ENCODE measurements at places on chromosomes 12 and 14.
A peak's percentile ranks its signal among the peaks of the same experiment; 100 is the strongest.

DNA sequence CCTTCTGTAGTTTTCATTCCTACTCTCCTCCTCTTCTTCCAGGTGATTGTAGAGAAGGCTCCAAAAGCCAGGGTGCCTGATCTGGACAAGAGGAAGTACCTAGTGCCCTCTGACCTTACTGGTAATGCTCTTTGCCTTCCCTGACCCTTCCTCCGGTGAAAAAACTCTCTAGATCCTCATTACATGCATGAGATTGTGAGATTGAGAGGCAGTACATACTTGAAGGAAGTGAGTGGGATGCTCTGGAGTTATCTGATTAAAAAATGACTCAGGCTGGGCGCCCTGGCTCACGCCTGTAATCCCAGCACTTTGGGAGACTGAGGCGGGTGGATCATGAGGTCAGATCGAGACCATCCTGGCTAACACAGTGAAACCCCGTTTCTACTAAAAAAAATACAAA is 5.3 kb downstream of the GABARAPL1 start:
- DNase-seq = no peak

- no peak for DNase-seq
These were observed 275.8 kb downstream of the SLC6A15 start for GRCh38 chr12:84636801-84637290.

GRCh38 chr12:45034861-45035265 is 16.0 kb downstream of the DBX2 start:
- DNase-seq = no peak

- peak; percentile 61 for DNase-seq
These were observed 94.9 kb downstream of the DUSP16 start for GRCh38 chr12:12467688-12468261.

DNA sequence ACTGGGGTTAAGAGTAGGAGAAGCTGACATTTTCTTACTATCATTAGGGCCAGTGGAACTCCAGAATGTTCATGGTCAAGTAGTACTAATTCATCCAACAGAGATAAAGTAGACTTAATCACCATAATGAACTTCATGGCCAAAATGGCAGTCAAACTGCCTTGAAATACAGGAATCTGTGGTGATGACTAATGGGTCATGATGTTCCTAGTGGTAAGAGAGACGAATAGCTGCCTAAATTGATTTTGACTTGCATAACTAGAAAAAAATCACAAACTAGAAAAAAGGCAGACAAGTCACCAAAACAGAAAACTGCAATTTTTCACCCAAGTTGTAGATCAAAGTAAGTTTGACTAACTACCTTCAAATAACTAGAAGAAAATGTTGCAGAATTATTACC is 138.5 kb downstream of the MGAT4C start:
- DNase-seq = no peak

DNA sequence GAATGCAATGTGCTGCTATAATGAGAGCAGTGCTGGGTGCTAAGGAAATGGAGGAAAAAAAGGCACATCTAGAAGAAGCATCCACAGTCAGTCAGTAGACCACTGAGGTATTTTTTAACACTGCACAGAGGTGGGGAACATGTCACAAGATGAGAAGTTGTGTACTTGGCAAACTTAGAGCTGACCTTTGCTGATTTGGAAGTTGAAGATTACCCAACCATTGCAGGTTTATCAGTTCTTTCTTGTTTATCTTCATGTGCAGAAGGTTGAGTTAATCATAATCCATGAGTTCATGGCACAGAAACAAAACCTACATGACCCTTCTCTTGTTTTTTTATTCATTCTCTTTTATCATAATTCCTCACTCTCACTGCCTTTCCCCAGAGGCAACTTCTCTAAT is 3.2 kb upstream of the PAH start:
- DNase-seq = no peak

- DNase-seq = no peak
These were observed 127.8 kb downstream of the FBXL14 start for GRCh38 chr12:1466481-1467154.

GRCh38 chr12:7404275-7404674 is 39.7 kb downstream of the CD163L1 start:
- no peak for DNase-seq

- no peak for DNase-seq
These were observed 91.8 kb downstream of the PLXNC1 start for GRCh38 chr12:94240171-94240570.

DNA sequence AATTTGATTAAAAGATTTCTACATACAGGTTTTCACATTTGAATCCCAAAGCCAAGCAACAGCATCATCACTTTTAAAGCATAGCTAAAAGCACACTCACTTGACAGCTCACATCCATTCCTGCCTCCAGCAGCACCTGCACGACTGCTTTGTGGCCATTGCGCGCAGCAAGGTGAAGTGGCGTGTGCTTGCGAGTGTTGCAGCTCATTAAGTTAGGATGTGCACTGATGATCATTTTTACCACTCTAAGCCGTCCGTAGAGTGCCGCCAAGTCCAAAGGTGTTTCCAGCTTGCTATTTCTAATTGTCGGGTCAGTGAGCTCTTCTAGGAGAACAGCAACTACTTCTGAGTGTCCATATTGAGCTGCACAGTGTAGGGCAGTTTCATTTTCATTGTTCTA is 158.8 kb downstream of the GARIN6 start:
- no peak for DNase-seq

GRCh38 chr12:119649202-119649808 is 18.6 kb upstream of the PRKAB1 start:
- no peak for DNase-seq

- no peak for DNase-seq
These were observed 153.1 kb upstream of the RPH3A start for GRCh38 chr12:112638420-112638819.

GRCh38 chr12:108119126-108119973 is 9.7 kb upstream of the WSCD2 start:
- no peak for DNase-seq

DNA sequence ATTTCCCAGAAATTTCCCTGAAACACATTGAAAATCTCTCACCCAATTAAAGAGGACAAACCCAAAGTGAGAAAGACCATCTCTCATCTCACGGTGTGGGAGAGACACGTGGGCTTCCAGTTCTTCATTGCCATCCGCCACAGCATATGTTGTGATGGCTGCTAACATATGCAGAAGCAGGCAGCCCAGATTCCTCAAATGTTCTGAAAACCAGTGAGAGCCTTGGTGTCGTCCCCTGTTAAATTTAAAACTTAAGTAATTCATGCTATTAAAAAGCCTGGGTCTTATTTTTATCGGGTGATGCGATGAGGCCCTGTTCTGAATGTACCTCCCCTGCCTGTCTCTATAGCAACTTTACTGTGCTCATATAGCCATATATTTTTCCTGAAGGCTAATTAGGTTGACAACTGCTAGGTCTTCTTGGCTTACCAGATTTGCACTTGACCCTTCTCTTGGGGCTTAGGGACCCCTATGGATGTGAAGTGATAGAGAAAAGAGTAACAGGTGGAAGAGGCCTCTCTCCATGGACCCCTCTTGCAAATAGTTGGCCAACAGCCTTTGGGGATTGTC is 2.8 kb upstream of the FGF6 start:
- DNase-seq = no peak

- DNase-seq = no peak
These were observed 54.7 kb downstream of the DDX51 start for GRCh38 chr12:132089407-132089910.

DNA sequence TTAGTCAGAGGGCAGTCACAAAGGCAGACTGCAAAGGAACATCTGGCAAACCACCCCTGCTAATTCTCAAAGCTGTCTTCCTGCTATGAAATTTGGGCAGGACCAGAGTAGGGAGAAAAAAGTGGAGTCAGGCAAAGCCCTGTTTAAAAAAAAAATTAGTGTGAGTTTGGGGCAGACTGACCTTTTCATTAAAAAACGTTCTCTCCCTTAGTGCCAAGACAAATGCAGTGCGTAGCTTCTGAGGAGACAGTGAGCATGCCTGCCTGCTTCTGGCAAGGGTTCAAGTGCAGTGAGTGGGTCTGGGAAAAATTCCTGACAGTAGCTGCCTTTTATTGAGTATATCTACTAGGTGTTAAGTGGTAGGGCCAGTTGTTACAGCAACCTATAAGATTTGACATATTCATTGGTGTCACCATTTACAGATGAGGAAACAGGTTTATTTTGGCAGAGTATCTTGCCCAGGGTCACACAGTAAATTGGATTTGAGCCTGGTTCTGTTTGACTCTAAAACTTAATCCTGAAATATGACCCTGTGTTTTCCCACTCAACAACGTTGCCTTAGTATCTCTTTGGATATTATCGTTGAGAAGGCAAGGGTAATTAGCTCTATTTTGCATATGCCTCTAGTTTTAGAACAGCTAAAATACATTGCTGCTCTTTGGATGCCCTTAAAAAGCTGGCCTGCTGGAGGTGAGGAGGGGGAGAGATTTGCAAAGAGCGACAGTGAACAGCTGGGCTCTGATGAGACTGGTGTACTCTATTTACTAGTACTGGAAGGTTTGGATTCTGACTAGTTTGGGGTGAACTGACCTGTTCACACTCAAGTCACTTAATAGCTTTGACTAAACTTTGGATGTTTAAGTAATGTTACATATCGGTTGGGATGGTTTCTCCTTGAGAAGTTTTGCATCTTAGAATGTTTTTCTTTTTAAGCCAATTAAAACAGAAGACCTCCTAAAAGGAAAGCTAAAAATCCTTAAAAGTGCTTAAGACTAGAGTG is 72.8 kb downstream of the PAPOLA start:
- no peak for DNase-seq
